ENCODE measurements at places on chromosomes 4 and X.

- no peak for DNase-seq
Observed at GRCh38 chrX:18166068-18166467, 54.6 kb downstream of the BEND2 start.

GRCh38 chrX:112753116-112753515, 73.4 kb upstream of the LHFPL1 start:
- DNase-seq = no peak

GRCh38 chr4:83582289-83582785, 46.4 kb downstream of the GPAT3 start:
- DNase-seq = no peak

DNA sequence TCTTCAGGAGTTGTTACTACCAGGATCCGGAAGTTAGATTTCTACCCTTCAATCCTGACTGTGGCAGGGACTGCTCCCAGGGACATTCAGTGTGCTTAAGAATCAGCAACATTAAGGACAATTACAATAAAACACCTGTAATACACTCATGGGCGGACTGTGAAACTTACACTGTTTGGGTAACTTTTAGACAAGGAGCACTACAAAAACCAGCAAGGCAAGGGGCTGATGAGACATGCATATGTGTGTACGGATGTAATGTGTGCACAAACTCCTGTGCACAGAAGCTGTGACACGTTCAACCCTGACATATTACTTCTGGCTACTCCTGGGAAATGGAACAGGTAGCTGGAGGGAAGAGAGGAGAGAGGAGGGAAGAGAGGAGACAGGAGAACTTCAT, 75.8 kb downstream of the FAT1 start:
- no peak for DNase-seq

GRCh38 chr4:121011138-121011537, 61.2 kb downstream of the NDNF start:
- no peak for DNase-seq

- no peak for DNase-seq
Observed at GRCh38 chr4:137523329-137523728, 9.0 kb downstream of the PCDH18 start.

GRCh38 chr4:30429813-30430761, 290.1 kb upstream of the PCDH7 start:
- no peak for DNase-seq

DNA sequence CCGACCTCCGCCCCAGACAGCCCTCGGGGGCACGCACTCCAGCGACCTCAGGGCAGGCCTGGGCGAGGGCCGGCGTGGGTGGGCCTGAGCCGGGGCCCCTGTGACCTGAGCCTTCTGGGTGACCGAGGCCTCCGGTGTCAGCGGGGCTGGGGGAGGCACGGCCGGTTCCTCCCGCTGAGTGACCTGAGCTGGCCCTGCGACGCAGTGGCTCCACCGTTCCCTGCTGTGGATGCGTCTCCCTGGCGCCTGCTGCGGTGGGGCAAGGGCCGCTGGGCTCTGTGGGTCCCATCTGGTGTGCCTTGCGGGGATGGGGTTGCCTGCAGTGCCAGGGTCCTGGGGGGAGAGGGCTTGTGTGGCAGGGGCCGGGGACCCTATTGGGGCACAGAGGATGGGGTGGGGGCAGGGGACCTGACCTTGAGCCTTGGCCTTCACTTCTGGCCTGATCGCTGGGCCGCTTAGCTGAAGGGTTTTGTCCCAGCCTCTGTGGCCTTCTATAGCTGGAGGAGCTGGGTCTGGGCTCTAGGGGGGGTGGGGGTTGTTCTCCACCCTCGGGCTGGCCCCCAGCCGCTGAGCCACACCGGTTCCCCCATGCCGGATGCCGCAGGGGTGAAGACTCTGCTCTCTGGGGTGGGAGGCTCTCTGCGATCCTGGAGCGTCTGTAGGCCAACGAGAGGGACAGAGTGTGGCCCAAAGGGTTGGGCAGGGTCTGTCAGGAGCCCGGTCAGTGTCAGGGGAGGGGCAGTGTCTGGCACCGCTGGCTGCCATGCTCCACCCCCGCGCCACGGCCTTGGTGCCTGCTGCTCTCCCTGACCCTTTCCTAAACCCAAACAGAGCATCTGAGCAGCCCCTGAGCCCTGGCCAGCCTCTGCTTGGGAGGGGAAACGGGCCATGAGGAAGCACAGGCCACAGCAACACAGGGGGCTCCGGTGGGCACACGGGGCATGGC, 2.3 kb downstream of the NAT8L start:
- no peak for DNase-seq

GRCh38 chr4:113639326-113639725, 122.2 kb downstream of the CAMK2D start:
- no peak for DNase-seq

DNA sequence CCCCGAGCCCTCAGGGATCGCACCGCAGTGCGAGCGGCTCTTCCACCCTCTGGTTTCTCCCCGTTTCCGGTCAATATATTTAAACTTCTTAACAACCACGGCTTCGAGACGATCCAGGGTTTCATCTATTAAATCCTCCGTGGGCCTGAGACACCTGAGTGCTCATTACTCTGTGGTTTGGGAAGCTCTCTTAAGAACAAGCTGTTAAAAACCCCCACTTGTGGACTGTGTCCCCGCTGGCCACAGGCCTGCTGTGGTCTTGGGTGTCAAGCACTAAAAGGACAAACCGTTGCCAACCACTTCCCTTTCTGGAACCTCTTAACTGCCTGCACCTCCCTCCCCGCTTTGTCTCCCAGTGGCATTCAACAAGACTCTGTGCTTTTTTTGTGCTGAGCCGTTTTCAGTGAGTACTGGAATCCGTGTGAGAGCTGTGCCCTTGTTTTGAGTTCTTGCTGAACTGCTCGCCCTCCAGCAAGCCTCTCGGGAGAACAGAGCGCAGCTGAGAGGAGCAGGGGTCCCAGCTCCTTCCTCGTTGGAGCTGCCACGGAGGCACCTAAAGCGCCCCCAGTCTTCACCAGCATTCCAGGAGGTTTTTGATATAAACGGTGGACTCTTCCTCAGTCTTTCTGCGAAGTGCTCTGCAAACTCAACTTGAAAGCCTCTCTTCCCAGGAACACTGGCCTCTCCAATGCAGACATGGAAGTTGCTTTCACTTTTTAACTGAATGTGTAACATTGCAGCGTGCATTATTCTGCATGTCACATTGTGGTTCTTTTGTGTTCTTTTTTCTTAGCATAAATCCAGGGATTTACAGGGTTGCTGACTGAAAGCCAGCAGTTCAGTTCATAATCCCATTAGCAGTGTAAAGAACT, 691 bp upstream of the IGFBP7 start:
- no peak for DNase-seq

DNA sequence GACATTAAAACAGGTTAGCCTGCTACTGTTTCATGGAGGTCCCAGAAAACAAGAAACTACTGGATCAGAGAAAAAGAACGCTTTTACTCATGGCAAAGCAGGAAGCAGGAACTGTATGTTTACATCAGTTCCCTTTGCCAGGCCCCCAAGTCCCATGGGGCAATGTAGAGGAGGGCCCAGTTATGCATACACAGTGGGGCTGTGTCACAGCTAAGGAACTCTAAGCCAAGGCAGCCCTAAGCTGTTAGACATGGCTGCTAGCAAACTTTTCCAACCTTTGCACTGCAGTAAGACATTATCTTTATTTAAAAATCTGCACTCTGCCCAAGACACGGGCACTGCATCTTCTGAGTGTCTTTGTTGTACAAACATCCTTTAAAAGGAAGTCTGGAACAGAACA, 975.8 kb downstream of the C4orf33 start:
- no peak for DNase-seq

DNA sequence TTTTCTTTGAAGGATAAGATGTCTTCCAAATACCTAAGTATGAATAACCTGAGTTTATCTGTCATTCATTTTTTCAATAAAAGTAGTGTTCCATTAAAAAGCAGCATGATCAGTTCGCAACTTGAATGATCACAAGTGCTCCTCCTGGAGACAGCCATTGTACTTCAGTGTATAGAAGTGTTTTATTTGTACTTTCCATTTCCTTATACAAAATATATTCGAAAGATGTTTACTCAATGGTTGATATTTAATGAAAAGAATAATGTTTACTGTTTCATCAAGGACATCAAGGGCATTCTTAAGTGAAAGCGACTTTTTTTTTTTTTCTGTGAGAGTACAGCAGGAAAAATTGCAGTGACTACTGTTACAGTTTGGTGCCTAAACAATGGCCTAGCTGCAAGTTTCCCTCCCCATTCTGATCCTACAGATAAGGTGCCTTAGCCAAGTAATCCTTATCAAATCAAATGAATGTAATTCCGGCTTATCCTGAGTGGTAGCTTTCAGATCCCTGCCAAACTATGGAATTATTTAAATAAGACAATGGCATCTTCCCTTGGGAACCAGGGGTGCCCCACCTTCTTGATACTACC, 69.0 kb upstream of the IL15 start:
- DNase-seq = no peak

GRCh38 chr4:158313566-158313965, 103.3 kb downstream of the TMEM144 start:
- DNase-seq = no peak

GRCh38 chr4:6747294-6748051, 31.5 kb downstream of the BLOC1S4 start:
- no peak for DNase-seq

GRCh38 chr4:106530024-106530361, 161.4 kb upstream of the GIMD1 start:
- DNase-seq = no peak

GRCh38 chr4:79065262-79065661, 126.0 kb upstream of the PAQR3 start:
- no peak for DNase-seq

GRCh38 chr4:3287972-3288570, 4.8 kb upstream of the RGS12 start:
- no peak for DNase-seq

DNA sequence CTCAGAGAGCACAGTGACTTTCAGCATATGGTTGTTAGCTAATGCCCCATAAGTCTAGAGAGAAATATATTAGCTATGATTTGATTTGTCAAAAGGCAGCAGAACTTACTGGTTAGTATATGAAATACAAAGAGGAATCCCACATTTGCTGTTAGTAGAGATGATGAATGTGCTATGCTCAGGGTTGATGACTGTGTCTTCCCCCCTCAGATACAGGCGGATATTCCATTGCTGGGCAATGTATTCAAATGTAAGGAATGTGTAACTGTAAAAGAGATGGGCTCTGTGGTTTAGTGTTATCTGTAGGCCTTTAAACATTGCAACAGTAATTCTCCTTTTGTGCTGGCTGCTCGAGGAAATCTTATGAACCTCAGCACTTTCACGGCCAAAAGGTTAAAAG, 528.9 kb upstream of the ARX start:
- no peak for DNase-seq

GRCh38 chr4:112168719-112169500, 23.7 kb downstream of the FAM241A start:
- DNase-seq = no peak

DNA sequence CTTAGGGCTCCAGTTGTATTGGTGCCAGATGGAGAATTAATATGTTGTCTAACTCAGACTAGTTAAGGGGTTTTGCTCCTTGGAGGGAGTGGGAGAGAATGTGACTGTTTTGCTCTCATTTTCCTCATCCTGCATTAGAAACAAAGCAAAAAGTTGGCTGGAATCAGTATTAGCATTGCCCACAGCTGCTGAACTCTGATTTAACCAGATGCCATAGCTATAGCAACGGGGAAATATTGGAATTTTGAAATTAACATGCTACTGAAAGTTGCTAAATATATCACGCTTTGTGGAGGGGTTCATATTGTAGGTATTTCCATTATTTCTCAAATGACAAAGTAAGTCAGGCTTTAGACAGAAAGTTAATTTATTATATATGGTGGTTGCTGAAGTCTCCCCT, 66.7 kb upstream of the EOLA2 start:
- no peak for DNase-seq

DNA sequence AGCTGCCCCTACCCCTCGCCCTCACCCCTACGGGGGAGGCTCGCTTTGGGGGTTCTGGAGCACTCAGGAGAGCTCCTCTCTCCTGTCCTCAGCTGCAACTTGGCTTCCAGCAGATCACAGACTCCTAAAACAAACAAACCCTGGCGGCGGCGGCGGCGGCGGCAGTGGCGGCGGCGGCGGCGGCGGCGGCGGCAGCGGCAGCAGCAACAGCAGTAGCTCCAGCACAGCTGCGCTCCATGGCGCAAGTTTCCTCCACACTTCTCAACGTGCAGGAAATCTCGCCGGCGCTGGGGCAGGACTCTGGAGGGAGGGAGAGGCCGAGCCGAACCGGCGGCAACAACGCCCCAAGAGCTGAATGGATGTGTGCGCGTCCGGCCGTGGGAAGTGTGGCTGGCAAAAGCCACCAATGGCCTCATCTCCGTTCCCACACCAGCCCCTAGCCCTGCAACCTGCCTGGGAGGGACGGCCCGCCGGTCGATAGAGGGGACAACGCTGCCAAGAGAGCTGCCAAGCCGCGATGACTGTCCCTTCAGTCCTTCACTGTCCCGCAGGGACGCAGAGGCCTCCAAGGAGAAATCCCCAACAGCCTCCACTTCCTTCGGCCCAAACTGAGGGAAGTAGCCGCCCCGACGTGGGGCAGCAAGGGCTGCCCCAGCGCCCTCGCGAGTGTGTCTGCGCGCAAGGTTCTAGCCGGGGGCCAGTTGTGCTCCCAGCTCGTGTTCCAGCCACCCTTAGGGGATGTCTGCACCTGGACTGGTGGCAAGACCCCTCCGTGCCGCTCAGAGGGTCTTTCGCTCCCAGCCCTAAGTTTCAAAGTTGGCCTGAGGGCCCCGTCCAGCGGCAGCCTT, 775 bp downstream of the SHROOM4 start:
- DNase-seq = no peak

GRCh38 chrX:1453395-1453783, 680 bp upstream of the ASMTL start:
- DNase-seq = no peak

GRCh38 chrX:27968878-27969277, 12.4 kb downstream of the DCAF8L1 start:
- no peak for DNase-seq

DNA sequence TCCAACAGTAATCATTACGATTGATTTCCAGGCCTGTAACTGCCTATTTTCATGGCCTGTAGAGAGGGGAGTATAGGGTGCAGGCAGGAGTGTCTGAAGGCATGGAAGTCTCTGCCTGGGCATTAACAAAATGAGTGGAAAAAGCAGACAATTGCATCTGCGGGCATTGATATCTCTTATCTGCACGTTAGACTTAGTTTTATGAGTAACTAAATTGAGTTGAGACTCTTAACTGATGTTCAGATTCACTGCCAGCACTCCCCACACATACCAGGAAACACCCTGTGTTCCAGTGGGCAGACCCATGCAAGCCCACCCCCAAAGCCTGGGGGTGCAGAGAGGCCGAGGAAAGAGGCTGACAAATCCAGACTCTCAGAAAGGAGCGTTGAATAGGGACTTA, 33.3 kb downstream of the F11 start:
- DNase-seq = no peak

- no peak for DNase-seq
Observed at GRCh38 chr4:16289897-16290554, 63.8 kb upstream of the TAPT1 start.

GRCh38 chrX:34891391-34891790, 51.2 kb upstream of the FAM47B start:
- DNase-seq = no peak

Measured in stimulated activated CD4-positive, alpha-beta T cell treated with anti-CD3 and anti-CD28 coated beads, TNF-alpha, amount 100 ng/mL, for 24 hours (primary cell).